ELF-1 (cell line): ENCODE measurements at places on chromosomes 4 and X.

GRCh38 chr4:68336530-68336929 lies 13.4 kb downstream of the YTHDC1 start:
- DNase-seq, result no peak

DNA sequence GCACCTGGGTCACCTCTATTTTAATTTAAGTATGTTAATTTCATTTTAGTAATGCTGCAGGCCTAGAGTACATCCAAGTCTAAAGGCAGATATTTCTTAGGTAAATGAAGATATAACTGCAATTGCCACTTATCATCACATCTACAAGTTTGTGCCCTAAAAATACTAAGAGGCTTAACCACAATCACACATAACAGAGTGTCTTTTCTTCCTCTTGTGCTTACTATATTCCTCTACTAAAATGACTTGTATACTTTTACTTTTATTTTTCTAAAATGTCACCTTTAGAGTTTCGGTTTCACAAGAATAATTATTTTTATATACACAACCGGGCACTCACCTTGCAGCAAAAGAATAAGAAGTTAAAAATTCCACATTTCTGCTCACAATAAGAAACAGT lies 77.9 kb downstream of the EFHC2 start:
- DNase-seq, result no peak

DNA sequence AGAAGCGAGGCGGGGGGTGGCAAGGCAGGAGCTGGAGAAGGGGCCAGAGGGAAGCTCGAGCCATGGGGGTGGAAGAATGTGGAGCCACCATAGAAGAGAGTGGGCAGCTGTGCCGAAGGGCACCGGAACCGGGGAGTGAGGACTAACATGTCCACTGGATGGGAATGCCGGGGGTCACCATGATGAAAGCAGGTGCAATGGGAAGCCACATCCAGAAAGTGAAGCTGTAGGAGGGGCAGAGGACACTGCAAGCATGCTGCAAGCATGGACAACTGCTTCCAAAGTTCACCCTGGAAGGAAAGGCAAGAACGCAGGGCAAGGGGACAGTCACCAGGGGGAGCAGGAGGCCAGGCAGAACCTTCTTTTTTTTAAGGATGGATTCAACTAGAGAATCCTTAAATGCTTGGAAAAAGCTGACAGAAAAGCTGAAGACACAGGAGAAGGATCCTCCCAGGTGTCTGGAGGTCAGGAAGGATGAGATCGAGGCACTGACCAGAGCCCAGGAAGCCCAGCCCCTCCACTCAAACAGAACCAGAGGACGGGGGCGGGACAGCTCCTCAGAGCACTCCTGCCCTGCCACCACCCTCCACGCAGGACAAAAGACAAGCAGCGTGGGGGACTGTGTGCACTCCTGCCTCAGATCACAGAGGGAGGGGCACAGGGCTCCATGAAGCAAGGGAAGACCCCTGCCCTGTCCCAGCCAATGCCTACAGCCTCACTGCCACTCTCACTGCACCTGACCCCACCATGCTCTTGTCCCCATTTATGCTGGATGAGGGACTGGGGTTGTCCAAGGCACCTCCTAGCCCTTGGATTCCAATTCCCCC lies 169.2 kb downstream of the AFAP1 start:
- peak; percentile 32 for DNase-seq

DNA sequence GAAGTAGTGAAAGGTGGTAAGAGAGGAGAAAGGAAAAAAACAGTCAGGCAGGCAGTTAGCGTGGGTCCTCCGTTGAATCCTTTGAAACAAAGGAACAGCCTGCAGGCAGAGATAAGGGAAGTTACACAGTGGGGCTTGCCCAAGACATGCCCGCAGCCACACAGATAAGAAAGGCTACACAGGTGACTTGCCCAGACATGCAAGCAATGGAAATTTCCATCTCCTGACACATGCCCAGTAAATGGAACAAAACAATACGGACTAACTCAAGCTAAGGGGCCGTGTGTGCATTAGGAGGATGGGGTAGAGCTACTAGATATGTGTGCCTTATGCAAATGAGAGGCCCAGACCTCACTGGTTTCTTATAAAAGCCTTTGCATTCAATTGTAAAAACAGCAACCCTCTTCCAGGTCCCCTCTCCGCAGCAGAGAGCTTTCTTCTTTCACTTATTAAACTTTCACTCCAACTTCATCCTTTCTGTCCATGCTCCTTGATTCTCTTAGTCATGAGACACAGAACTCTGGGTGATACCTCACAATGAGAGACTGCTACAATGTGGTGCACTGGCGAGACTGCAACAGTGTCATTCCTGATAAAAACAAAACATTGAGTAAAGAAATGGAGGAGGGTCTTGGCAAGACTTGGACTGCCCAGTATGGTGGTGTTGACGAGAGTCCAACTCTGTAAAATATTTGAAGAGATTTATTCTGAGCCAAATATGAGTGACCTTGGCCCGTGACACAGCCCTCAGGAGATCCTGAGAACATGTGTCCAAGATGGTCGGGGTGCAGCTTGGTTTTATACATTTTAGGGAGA lies 997.4 kb upstream of the PRKX start:
- peak; percentile 68 for DNase-seq

GRCh38 chr4:132827522-132827921 lies 321.6 kb upstream of the PCDH10 start:
- DNase-seq, result no peak

DNA sequence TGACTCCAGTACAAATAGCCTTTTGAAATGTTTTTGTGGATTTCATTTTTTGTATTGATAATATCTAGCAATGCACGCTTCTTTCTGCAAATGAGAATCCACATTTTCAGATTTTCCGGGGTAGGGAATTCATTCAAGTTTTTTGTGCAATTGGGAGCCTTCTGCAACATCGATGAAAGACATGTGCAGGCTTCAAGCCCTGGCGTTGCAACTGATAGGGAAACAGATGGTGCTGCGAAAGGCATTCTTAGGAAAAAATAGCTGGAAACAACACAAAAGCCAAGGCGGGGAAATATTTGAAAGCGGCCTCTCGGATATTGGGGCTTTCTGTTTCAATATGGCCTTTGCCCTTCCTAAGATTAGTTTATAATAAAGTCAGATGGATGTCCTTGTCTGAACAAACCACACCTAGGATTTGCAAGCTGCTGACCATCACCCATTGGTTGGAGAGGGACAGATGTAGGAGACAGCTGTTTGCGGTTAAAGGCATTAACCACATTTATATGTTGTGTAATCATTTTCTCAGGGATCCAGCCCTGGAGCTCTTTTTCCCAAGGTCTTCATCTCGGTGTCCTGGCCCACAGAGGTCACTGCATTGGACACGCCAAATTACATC lies 136.5 kb downstream of the PRKX start:
- DNase-seq, result no peak

DNA sequence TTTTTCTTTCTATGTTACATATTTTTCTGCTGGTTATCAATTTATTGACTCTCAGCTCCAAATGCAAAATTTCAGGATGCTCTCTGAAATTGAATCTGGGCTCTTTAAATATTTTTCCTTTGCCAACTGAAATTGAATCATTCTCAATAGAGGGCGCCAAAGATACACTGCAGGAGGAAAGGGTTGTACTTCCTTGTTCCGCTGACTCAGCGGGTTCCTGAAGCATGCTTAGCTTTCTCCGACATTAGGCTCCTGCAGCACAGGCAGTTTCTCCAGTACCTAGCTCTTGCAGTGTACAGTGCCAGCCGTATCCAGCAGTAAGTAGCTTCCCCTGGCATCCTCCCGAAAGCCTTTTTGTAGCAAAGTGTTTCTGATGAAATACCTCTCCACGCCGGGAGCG lies 28.8 kb upstream of the CFAP47 start:
- peak; percentile 66 for DNase-seq

DNA sequence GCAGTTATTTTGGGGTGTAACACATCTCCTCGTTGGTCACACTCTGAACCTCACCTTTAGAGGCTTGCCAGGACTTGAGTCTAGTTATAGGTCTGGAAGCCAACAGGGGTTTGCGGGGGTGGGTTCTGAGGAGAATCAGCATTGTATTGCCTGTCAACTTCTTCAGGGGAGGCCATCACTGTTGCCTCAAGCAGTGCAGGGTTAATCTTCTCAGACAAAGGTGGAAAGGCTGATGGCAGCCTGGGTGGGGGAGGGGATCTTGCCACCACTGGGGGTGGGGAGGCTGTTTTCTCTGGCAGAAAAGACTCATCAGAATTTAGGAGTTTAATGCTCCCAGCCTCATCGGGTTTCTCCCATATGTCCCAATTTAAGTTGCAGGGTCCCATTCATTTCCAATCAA lies 387.8 kb downstream of the PRR32 start:
- peak; percentile 69 for DNase-seq

DNA sequence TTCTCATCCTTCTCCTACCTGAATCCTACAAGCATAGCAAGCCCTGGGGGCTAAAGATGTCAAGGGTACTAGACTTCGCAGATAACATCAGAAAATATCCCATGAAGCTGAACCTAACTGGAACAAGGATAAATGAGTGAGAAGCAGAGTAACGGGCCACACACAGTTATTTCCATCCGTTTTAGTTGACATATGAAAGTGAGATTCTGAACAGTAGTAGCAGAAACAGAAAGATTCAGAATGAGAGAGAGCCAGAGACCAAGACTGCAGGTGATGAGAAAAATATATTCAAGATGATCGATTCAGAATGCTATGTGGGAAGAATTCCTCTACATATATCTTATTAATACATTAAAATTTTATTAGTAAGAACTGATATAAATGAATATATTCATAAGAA lies 165.1 kb downstream of the TSPAN5 start:
- DNase-seq, result no peak

- no peak for DNase-seq
Observed at GRCh38 chr4:152763796-152764195, 15.7 kb downstream of the TIGD4 start.

DNA sequence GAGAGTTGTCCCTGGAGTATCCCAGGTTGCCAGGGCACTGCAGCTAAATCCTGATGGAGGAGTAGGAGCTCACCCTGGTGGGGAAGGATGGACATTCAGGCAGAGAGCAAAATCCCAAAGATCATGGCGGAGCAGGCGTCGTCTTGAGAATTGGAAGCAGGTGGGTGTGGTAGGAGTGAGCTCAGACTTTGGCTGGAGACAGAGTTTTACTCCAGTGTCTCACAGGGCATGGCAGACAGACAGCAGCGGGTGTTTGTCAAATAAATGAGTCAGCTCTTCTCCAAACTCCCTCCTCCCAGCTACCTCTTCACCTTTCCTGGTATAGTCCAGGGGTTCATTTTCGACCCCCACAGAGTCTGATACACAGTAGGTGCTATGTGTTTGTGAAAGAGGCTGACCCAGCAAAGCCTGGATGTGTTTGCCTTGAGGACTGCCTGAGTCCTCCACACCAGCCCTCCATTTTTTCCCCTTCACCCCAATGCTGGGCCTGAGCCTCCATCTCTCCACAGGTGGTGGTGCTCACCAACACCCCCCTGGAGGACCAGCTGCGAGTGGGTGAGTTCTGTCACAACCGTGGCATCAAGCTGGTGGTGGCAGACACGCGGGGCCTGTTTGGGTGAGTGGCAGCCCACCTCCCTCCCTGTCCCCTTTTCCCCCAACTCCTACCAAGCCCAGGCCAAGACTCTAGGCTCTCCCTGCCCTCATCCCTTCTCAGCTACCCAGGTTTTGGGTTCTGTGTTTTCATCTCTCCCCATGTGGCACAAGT lies 6.9 kb downstream of the UBA1 start:
- peak; percentile 49 for DNase-seq

- no peak for DNase-seq
Observed at GRCh38 chrX:37926700-37927099, 79.3 kb upstream of the DYNLT3 start.

DNA sequence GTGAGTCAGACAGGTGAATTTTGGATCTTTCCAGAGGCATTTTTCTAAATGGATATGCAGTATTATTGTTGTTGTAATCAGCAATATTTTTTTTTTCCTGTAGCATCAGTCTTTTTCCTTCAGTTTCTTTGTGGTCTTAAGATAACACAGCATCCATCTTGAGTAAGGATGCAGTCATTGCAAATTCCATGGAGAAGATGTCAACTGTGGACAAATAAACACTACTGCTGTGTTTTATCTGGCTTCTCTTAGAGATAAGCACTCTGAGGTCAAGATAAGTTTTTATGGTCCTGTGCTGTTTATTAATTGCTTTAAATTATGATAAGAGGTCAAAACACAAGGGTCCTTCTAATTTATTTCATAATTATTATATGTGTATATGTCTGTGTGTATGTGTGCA lies 1255.7 kb downstream of the ADGRL3 start:
- DNase-seq, result no peak

GRCh38 chr4:90715242-90715641 lies 588.0 kb downstream of the CCSER1 start:
- no peak for DNase-seq

DNA sequence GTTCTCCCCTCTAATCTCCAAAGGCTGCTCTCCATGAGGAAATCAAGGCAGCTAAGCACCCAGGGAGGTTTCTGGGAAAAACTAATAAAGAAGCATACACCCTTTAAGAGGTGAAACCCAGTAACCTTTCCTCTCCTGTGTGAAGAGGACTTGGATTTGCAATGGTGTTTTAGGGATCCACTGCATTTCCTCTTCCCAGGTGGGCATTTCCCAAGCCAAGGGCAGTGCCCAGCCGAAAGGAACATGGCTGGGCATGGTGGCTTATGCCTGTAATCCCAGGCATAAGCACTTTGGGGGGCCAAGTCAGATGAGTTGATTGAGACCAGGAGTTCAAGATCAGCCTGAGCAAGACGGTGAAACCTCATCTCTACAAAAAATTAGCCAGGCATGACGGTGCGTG lies 5.4 kb upstream of the ZNF185 start:
- no peak for DNase-seq

- no peak for DNase-seq
Observed at GRCh38 chrX:47838361-47838760, 1.7 kb downstream of the ZNF81 start.

DNA sequence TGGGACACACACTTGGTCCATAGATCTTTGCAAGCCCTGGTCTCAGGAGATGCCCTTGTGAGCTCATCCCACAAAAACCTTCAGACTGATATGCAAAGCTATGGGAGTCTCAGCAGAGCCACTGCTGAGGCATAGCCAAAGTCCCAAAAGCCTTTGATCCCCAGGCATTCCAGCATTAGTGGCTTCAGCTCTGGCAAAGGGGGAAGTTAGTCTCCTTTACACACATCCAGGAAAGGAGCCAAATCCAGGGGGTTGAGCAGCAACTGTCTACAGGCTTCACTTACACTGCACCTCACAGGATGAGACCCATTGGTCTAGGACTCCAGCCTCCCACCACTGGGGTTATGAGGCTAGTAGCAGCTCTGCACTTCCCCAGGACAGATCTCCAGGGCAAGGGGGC lies 14.0 kb downstream of the PF4 start:
- peak; percentile 3 for DNase-seq

DNA sequence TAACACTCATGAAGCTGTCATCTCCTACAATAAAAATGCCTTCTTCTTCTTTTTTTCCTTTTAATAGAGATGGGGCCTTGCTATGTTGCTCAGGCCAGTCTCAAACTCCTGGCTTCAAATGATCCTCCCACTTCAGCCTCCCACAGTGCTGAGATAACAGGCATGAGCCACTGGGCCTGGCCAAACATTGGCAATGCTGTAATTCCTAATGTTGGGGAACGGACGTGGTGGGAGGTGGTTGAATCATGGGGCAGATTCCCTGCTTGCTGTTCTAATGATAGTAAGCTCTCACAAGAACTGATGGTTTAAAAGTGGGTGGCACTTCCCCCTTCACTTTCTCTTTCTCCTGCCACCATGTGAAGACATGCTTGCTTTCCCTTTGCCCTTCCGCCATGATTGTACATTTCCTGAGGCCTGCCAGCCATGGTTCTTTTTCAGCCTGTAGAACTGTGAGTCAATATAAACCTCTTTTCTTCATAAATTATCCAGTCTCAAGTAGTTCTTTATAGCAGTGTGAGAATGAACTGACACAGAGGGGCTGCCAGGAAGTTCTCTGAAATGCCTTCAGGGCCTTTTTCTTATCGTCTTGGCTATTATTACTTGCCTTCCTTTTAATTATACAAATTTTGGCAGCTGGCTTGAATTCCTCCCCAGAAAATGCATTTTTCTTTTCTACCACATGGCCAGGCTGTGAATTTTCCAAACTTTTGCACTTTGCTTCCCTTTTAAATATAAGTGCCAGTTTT lies 93.0 kb downstream of the CENPC start:
- no peak for DNase-seq
